Right lobe of liver (tissue), 6 donors: ENCODE measurements at places on chromosomes 16 and 17. TPM values are rescaled to one million over a fixed set of nuclear protein-coding genes. Genes with fewer than 3 reads are reported as not detected.
A peak's percentile ranks its signal among the peaks of the same experiment; 100 is the strongest.

Gene FBXL16
- not detected for total RNA-seq

Gene CLEC18B
- not detected for total RNA-seq

DNA sequence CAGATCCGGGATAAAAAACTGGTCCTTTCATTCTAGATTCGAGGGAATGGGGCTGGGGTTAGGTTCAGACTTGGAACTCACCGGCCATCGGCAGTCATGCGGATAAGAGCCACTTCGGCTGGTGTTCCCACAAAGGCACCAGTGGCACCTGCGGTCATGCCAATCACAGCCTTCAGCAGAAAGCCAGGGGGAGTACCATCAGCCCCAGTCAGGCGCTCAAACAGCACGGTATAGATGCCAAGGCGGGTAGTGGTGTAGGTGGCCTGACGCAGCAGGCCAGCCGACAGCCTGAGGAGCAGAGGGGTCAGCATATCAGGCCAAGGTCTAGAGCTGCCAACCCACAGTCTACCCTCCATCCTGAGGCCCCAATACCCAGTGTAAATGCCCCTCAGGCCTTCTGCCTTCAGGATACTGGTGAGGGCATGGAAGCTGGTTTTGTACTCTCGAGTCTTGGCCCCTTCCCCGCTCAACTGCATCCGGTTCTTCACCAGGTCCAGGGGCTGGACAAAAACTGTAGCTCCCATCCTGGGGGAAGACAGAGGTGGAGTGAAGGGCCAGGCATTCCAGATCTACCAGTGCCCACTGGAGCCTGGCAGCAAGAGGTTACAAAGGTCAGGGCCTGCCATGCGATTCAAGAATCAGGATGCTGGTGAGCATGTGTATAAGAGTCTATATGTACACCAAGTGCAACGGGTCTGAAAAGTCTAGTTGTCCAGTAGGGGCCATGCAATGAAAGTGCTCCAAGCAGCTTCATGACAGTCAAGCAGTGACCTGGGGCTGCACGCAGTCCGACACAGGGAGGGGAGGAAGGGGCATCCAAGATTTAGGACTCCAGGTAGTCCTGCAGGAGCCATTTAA is 929 bp downstream of the SLC25A11 start:
- H3K27ac ChIP-seq = peak overlapping the region; percentile 77
- peaks cover 33% of the 10 kb centered on the region for H3K4me1 ChIP-seq
- DNase-seq = no peak
- no peaks in the 10 kb centered on the region for H3K27me3 ChIP-seq
- H3K36me3 ChIP-seq = peaks cover 3% of the 10 kb centered on the region

GRCh38 chr16:19524616-19525384 is 1.1 kb downstream of the CCP110 start:
- H3K4me1 ChIP-seq = no peaks in the 10 kb centered on the region
- H3K36me3 ChIP-seq = no peaks in the 10 kb centered on the region
- H3K27ac ChIP-seq = no peak overlapping the region
- H3K4me3 ChIP-seq = peak overlapping the region; percentile 74
- no peak for DNase-seq

GRCh38 chr17:56653877-56654276 is 60.4 kb downstream of the NOG start:
- H3K4me1 ChIP-seq = no peaks in the 10 kb centered on the region
- H3K27me3 ChIP-seq = no peaks in the 10 kb centered on the region
- no peak for DNase-seq
